Motor neuron (in vitro differentiated cells): ENCODE measurements at places on chromosomes 4 and X. TPM values are rescaled to one million over a fixed set of nuclear protein-coding genes. Genes with fewer than 3 reads are reported as not detected.

Gene PDZD11
- total RNA-seq, result 49.9 and 54.1 TPM in 2 replicates

Gene ZNF41
- total RNA-seq, result 4.7 and 5.8 TPM in 2 replicates

Gene GAGE2A
- total RNA-seq, result not detected in 2 replicates

Gene GUF1
- 20.1 and 20.2 TPM in 2 replicates for total RNA-seq

Gene SMIM10L2A
- total RNA-seq, result 0.72 and 1.1 TPM in 2 replicates
